ENCODE measurements at places on chromosomes 13 and 19.

- DNase-seq: no peak
Observed at GRCh38 chr13:110531671-110532083, 29.8 kb downstream of the RAB20 start.

GRCh38 chr13:30618186-30618929 is 638 bp downstream of the USPL1 start:
- no peak for DNase-seq

GRCh38 chr13:44865722-44866410 is 123.4 kb downstream of the NUFIP1 start:
- DNase-seq: no peak

- DNase-seq: no peak
Observed at GRCh38 chr19:48659768-48660167, 13.0 kb downstream of the NTN5 start.

- no peak for DNase-seq
Observed at GRCh38 chr13:53069800-53070199, 41.2 kb downstream of the OLFM4 start.

- DNase-seq: no peak
Observed at GRCh38 chr19:6378041-6378440, 2.3 kb upstream of the PSPN start.

GRCh38 chr13:24250376-24251057 is 58.9 kb upstream of the C1QTNF9 start:
- no peak for DNase-seq

GRCh38 chr13:97112446-97113152 is 109.5 kb upstream of the MBNL2 start:
- DNase-seq: no peak

DNA sequence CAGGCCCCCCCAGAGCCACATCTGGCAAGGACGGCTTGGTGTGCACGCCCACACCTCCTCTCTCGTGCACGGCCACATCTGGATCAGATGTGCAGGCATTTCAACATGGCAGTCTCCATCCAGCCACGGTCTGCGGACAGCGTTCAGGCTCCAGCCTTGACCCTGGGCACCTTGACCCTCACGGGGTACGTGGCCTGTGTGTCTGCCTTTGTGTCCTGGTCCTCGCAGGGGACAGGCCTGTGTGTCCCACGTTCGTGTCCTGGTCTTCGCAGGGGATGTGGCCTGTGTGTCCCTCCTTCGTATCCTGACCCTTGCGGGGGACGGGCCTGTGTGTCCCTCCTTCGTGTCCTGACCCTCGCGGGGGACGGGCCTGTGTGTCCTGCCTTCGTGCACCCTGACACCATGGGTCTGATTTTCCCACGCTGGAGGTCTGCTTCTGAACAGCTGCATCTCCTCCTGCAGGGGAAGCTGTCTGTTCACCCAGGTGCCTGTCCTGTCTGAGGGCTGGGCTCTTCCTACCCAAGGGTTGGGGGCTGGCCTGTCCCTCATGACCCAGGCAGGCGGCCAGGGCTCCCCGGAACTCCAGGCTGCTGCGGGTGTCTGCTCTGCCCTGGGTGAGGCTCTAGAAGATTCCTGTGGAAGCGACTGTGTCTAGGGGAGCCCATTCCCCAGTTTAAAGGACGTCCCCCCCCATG is 25.3 kb downstream of the RASA3 start:
- DNase-seq: no peak

GRCh38 chr13:111657013-111657412 is 336.6 kb downstream of the TEX29 start:
- no peak for DNase-seq

GRCh38 chr13:48194379-48194754 is 38.6 kb upstream of the ITM2B start:
- no peak for DNase-seq

DNA sequence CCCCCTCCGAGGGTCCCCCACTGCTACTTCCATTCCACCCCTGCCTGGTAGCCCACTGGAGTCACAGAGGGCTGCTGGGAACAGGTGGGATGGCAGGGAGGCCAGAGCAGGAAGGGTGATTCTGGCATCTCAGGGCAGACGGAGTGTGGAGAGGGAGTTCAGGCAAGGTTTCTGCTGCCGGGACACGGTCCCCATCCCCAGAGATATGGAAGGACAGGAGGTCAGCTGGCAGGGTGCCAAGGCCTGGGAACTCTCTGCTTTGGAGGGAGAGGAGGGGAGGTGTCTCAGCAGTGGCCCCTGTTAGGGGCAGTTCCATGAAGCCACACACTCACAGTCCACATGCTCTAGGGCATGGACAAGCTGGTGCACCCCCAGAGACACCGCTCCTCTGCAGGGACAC is 68.1 kb downstream of the CHST8 start:
- DNase-seq: no peak

GRCh38 chr13:27293873-27294515 is 23.4 kb downstream of the RASL11A start:
- DNase-seq: no peak

DNA sequence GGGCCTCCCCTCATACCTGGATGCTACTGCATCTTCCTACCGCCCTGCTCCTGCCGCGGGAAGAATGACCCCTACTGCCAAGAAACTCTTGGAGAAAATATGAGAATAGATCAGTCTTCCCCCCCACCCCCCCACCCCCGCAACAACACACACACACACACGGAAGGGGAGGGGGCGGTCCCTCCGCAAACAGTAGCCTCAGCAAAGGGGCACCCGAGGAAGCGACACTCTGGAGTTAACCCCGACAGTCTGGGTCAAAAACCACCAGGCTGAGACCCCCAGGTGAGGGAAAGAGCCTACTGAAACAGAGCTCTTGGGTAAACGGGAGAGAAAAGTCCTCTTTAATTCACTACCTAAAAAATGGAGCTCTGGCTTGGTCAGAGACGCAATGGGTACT is 1.2 kb downstream of the MED26 start:
- no peak for DNase-seq

DNA sequence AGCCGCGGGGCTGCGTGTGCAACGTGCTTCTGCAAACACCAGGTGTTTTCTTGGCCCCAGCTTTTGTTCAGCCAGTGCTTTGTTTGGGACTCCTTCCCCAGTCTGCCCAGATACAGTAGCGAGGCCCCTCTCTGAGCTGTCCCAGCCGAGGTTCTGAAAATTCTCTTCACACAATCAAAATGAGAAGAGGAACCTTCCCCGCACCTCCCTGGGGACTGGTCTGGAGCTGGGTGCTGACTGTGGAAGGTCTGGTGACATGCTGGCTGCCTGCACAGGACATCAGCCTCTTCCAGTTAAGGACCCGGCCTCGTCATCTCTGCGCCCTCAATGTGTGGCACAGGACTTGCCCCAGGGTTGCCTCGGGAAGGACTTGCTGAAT is 4.2 kb downstream of the ATP4A start:
- DNase-seq: no peak

DNA sequence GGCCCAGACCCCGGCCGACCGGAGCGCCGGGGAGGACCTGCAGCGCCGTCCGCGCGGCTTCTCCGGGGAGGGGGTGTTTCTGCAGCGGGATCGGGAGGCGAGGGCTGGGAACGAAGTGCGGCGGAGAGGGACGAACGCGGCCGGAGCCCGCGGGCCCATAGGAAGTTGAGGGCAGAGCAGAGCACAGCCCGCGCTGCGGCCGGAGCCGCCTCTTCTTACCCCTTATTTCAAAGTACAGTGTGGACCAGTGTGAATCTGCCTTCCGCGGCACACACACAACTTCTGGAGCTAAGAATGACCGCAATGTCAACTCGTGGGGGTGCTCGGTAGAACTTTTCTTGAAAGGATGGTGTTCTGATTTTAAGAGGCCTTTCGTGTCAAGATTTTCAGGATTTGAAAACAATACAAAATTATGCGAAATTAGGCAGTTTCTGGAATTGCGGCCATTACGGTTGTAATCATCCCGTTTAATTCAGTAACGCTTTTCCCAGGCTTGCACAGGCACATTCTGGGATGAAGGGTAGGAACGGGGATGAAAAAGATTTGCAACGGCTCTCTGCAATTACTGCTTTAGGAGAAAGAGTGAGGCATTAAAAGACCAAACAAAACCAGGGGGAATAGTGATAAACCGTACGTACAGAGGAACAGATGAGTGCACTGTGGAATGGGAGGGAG is 821 bp downstream of the TDRD3 start:
- peak; percentile 30 for DNase-seq

GRCh38 chr19:44627631-44628030 is 14.3 kb downstream of the IGSF23 start:
- DNase-seq: no peak

DNA sequence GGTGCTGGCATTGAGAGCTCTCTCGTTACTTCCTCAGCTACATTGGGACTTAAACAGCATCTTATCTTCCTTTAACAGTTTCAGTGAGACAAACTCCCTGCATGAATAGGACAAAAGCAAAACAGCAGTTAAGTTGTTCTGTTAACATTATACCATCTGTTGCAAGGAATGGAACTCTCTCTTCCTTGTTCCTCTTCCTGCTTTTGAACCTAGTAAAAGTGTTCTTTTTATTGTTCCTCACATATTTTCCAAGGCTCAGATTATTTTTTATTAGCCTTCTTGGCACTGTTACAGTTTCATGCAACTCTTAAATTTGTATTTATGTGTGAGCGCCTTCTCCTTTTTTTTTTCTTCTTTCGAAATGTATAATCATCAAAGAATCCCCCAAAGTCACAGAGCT is 202.6 kb upstream of the UFM1 start:
- no peak for DNase-seq

DNA sequence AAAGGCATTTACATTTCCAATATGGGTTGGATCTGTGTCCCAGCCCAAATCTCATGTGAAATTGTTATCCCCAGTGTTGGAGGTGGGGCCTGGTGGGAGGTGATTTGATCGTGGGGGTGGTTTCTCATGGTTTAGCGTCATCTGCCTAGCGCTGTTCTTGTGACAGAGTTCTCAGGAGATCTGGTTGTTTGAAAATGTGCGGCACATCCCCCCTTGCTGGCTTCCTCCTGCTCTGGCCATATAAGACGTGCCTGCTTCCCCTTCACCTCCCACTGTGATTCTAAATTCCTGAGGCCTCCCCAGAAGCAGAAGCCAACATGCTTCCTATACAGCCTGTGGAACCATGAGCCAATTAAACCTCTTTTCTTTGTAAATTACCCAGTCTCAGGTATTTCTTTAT is 126.2 kb upstream of the FNDC3A start:
- DNase-seq: no peak

DNA sequence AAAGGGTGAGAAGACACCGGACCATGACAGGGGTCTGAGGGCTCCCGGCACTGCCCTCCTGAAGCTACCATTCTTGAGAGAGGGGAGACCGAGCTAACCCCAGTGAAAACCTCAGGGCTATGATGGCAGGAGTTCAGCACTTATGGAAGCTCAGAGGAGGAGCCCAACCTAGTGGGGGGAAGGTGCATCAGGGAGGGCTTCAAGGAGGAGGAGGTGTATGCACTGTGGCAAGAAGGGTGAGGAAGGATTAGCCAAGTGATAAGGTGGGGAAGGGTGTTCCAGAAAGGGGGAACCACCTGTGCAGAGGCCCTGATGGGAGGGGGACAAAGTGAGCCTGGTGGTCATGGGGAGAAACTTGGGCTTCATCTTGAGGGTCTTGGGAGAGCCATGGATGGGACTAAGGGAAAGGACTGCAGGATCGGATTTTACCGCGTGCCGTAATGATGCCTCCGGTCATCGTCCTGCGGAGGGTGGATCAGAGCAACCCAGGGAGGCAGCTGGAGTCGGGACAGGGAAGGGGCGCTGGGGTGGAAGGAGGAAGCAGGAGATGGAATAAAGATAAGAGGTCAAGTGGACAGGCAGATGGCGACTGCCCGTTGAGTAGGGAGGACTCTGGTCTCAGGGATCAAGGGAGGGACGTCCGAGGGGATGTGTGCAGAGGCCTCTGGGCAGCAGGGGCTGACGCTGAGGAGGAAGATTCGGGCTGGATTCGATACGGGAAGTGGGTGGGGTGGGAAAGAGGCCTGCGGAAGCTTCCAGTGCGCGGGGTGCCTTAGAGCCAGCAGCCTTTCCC is 13.3 kb upstream of the PSMD8 start:
- DNase-seq: no peak

DNA sequence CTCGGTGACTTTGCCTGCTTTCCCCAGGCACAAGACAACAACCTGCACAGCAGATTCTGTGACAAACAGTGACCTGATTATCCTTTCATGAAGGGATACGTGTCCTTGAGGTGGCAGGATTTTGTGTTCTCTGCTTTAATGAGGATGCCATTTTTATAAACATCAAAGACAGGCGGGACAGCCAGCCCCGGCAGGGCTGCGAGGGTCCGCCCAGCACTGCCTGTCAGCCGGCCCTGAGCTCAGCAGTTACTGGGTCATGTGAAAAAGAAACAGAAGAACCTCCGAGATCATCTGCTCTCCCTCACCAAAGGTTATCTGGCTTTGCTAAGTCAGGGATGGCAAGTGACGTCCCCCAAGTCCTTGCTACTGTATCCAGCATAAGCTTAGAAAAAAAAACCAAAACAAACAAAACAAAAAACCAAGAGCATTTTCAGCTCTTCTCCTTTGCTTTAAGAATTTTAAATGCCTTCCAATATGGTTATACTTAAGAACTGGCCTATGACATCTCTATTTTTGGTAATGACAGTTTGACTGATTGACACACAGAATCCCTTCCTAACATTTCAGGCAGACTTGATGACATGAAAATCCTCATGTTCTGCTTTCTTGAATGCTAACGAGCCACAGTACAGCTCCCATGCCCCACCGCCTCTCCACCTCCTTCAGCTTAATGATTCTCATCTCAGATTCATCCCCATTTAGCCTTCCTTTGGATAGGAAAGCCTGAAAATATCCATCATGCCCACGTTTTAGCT is 666.6 kb upstream of the ARGLU1 start:
- DNase-seq: no peak

- no peak for DNase-seq
Observed at GRCh38 chr19:16118489-16119033, 6.9 kb downstream of the RAB8A start.

DNA sequence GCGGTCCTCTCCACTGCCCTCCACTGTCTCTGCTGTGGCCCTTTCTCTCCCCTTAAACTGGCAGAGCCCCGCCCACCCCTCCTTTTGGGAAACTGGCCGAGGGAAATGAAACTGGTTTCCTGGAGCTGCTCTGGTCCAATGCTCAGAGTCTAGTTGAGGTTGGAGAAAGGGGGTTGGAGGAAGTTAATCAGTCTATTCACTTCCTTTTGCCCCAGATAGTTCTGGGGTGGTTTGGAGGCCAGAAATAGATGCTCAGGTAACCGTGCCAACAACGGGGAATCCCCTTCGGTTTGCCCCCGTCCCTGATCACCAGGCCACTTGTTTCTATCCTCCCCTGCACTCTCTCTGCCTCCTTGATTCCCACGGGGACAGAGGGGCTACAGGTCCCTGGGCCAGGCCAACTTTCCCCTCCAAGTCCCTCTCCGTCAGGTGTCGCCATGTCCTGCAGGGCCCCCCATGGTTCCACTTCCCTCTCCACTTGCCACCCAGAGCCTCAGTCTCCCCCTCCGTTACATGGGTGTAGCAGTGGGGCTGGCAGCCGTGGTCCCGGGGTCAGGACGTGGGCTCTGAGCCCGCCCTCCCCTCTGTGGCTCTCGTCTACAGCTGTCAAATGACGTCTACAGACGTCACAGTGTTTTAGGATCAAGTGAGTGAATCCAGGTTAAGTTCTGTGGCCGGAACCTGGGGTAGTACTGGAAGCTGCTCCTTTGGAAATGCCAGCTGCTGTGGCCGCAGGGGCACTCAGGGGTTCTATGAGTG is at the start of gene IL4I1:
IL4I1 (minus strand) TSS at position 25 of the 759 bp plus-strand sequence. CDS start 727 bp downstream, outside the sequence.
- DNase-seq: no peak

- peak; percentile 68 for DNase-seq
Observed at GRCh38 chr19:40718774-40719391, 2.0 kb downstream of the ITPKC start.

GRCh38 chr19:18743784-18744418 is 47.2 kb downstream of the COMP start:
- no peak for DNase-seq

Measured in A549 (cell line).